ENCODE measurements at places on chromosomes 5 and 9.

- no peak for DNase-seq
Observed at GRCh38 chr9:112283582-112284253, 49.7 kb downstream of the PTBP3 start.

- no peak for DNase-seq
Observed at GRCh38 chr5:32646061-32646969, 61.0 kb downstream of the SUB1 start.

DNA sequence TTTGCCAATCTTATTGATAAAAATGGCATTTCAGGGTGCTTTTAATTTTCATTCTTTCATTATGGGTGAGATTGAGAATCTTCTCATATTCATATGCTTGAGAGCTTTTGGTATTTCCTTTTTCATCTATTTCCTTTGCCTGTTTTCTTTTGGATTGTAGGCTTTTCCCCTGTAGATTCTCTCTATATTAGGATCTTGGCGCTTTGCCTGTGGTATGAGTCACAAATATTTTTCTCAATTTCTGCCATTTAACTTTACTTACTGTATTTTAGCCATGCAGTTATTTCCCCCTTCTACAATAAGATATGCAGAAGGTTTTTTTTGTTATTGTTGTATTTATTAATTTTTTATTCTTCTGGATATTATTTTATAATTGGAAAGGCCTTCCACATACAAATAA is 21.5 kb upstream of the KLF9 start:
- DNase-seq, result no peak

- no peak for DNase-seq
Observed at GRCh38 chr9:137755261-137755927, 122.2 kb upstream of the CACNA1B start.

- DNase-seq, result no peak
Observed at GRCh38 chr9:28720746-28721145, 1147.5 kb upstream of the C9orf72 start.

DNA sequence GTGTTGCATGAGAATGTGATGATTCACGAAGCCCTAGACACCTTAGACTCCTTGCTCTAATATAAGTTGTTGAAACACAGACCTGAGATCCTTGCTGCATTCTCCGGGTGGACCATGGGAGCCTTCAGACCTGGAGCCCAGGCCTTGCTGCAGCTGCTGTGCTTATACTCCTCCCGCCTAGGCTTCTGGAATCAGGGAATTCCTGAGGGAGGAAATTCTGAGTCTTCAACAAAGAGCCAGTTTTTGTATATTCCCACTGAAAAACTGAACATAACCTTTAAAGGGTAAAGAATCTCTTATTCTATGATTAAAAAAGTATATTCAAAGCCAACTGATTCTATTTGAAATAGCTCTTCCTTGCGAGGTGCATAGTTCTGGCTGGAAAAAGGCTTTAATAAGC is 245.1 kb upstream of the ELAVL2 start:
- no peak for DNase-seq

GRCh38 chr5:109373932-109374331 is 35.8 kb downstream of the PJA2 start:
- DNase-seq, result no peak

DNA sequence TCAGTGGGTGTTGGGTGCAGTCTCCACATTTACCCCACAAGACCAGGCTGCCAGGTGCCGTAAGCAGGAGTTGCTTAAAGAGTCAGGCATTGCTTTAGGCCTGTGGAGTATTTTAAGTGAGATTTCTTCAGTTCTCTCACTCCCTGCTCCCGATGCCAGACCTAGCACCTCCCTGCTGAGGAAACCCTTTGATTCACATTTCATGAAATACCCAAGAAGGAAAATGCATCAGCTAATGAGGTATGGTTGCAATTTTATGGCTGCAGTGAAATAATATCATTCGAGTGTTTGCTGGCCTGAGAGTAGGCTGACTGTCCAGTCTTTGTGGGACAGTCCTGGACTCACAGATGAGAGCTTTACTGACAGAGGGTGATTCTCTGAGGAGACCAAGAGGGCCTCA is 67.4 kb upstream of the CTSL start:
- no peak for DNase-seq

- no peak for DNase-seq
Observed at GRCh38 chr5:67730917-67731474, 484.6 kb upstream of the PIK3R1 start.

DNA sequence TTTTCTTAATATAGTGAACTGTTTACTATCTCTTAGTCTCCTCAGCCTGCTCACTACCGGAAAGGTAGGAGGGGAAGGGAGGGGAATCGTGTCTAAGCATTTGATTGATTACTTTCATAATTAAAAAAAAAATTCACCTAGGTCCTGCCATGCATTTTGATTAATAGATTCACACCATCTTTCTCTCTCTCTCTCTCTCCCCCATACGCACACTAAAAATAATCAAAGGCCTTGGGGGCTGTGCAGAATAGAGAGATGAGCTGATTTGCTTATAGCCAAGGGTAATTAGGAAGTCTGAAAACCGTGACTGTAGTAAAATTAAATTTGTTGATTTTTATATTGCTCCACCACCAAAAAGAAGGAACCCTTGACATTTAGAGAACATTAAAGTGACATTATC is 49.6 kb downstream of the CD180 start:
- DNase-seq, result no peak

DNA sequence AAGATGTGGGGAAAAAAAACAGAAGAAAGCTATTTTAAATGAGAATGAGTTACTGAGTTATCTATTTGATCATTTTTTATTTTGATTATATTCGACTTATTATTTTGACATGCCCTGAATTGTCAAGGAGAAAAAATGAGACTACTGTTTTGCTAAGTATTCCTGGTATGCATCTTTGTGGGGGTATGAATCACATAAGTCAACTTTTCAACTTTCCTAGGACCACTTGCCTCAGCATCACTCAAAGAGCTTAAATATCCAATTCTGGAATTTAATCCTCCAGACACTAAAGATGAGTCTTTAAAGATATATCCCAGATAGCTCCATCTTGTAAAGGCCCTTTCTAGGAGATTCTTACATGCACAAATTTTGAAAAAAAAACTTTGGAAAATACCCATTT is 17.4 kb upstream of the SPDL1 start:
- no peak for DNase-seq

DNA sequence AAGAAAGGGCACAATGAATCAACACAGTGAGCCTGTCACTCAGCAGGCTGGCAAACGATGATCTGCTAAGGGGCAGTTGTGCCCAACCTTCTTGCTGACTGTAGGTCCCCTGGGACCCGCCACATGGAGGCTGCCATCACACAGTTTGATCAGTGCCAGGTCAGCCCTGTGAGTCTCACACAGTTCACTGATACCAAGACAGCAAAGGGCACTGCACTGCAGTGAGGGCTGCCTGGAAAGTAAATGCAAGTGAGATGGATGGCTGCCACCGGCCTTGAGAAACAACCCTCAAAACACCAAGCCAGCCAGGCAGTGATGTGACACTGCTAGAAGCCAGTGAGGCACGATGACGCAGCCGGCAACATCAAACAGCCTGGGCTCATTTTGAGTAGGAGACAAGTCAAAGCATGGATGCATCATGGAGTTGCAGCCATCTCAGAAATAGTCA is 30.3 kb downstream of the FOXD1 start:
- no peak for DNase-seq

DNA sequence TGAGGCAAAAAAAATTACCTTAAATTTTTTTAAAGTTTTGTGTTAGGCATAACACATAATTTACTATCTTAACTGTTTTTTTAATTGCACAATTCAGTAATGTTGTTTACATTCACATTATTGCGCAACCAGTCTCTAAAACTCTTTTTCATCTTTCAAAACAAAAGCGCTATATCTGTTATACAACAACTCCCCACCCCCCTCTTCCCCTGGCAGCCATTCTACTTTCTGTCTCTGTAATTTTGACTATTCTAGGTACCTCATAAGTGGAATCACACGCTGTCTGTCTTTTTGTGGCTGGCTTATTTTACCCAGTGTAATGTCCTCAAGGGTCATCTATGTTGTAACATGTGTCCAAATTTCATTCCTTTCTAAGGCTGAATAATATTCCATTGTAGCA is 241.5 kb upstream of the DMRT1 start:
- DNase-seq, result no peak

- DNase-seq, result no peak
Observed at GRCh38 chr9:136625101-136626065, 37.3 kb upstream of the EGFL7 start.

- DNase-seq, result no peak
Observed at GRCh38 chr5:2024986-2025721, 142.4 kb upstream of the IRX4 start.

DNA sequence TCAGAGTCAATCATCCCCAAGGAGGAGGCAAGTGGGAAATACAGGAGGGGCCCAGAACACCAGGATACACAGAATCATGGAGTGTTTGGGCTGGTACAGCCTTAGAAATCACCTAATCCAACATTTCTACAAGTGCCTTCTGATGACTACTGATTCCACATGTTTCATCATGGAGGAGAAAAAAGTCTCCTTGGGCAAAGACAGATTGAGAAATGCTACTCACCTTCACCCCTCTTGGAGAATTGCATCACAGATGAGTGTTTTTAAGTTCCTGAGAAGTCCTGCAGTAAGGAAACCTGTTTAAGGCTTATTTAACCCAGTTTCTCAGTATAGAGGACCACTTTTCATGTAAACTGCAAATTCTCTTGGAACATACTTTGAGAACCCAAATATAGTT is 2.2 kb upstream of the SLIT3 start:
- no peak for DNase-seq

DNA sequence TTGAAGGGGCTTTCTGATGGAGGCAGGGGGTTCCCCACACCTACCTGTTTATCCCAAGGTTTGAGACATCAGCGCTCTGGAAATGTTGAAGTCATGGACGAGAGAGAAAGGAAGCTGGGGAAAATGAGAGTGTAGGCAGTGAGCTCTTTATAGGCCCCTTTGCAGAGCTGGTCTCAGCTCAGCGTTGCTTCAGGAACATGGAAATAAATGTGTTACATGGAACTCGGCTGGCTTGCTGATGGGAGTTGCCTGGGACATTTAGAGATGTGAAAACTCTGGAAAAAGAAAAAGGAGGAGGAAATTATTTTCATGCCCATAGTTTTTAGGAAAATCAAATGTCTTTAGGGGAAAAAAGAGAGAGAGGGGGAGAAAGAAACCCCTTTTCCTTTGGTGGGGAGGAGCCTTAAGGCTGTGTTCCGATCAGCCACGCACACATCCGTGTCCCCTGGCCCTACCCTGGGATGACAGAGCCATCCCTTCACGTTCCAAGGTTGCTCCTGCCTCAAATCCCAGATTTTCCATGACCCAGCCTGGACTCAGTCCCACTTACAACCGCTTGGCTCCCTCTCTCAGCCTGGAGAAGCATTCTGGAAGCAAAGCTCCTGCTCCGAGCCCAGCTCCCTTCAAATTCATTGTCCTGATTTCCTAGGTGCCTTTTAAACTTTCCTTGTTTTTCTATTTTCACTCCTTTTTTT is 78.3 kb downstream of the COL27A1 start:
- DNase-seq, result no peak

DNA sequence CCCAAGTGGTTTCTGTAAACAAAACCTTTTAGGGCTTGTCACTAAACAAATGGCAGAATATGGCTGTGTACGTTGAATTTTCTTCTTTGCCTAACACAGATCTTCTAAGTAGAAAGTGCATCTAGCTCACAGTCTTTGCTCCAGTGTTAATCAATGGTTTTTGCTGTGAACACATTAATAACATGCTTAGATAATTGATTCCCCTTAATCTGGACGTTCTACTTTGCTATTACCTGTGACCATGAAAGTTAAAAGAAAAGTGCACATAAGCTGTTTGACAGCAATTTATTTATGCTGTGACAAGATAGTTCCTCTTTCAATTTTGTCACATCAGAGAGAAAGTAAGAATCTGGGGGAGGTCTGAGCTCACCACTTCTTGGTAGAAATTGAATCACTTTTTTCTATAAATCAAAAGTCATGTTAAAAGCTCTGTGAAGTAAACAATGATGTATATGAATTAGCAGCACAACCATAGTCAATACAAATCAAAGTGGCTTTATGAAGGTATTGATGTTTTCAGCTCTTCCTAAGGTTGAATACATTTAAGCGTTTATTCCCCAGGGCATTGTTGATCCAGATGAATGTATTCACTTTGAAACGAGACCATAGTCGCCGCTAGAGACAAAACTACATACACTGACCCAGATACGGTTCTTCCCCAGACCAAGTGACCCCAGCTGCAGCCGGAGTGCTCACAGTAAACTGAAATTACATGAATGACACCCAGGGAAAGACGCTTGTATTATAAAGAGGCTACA is 174.6 kb upstream of the ZNF608 start:
- no peak for DNase-seq

DNA sequence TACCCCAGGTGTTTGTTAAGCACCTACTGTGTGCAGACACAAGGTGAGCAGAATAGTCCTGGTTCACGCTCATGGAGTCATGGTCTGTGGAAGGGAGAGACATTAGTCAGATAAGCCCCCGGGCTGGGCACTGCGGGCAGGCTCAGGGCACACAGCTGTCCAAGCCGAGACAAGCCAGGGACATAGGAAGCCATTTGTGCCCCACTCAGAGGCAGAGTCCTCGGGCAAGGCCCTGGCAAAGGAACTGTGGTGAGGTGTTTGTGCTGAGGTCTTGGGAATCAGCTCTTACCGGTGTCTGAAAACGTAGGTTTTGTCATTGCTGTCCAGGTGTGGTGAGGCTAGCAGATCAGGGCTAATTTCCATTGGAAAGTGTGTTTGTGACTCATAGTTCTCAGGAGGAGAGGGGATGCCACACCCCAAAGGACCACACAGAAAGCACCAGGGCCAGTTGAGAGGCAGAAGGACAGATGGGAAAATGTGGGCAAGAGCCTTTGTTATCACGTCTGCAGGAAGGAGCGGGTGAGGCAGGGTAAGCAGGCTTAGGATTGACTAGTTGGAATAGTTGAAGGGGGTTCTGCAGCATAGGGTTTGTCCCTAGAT is 46.1 kb upstream of the NEURL1B start:
- no peak for DNase-seq

DNA sequence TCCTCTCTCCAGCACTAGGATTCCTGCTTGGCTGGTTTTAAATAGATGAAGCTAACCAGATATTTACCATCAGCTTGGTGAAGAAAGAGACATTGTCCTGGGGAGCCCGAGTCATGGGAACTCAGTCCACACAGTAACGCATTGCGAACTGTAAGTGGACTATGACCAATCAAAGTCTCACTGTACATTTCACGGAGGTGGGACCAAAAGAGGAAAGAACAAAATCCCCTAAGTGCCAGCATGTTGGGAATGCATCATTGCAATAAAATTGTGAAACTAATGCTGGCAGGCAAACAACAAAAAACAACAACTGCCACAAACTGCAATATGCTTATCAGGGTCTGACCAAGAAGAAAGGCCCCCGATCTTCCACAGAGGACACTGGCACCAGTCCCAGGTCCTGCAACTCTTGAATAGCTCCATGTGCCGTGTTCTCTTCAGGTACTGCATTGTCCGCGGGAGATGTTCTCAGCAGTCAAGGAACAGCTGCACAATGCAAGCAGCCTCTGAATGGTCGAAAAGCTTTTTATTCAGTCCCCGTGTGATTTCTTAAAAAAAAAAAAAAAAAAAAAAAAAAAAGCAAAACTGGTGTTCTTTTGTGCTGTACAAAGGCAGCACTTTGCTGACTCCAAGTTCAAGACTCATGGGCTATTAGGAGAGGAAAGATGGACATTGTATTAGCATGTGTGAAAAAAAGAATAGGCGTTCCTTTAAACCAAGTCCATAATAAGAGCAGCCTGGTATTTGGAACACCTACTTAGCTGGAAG is 38.1 kb downstream of the SEMA6A start:
- DNase-seq, result no peak

All from BJ (cell line).